ENCODE measurements at places on chromosomes 7 and 10. TPM values are rescaled to one million over a fixed set of nuclear protein-coding genes. Genes with fewer than 3 reads are reported as not detected.

WDR11 gene
- 33.4 TPM for total RNA-seq

RNLS gene
- 8.1 TPM for total RNA-seq

DNA sequence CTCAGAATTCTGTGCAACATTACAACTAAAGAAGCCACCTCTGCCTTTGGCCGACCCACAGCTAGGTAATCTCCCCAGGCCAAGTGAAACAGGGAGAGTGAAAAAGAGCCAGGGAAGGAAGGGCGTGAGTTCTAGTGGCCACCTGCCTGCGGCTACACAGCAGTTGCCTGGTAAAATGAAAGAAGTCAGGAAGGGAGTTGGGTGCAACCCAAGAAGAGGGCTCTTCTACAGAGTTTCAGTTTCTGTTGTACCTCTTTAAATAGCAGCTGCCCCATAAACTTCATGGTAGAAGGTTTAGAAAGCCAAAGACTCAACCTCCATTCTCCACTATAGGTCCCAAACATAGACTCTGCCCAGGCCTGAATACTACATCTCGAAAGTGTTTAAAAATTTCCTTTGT, 76.2 kb upstream of the TMEM168 start:
- H3K27ac ChIP-seq, result no peak overlapping the region
- DNase-seq, result no peak
- no peak overlapping the region for H3K4me3 ChIP-seq
- H3K36me3 ChIP-seq, result no peaks in the 10 kb centered on the region

GRCh38 chr7:152050547-152050971, 25.1 kb downstream of the GALNT11 start:
- H3K4me1 ChIP-seq, result peaks cover 41% of the 10 kb centered on the region
- H3K27ac ChIP-seq, result peak overlapping the region; percentile 24
- no peaks in the 10 kb centered on the region for H3K27me3 ChIP-seq

DNA sequence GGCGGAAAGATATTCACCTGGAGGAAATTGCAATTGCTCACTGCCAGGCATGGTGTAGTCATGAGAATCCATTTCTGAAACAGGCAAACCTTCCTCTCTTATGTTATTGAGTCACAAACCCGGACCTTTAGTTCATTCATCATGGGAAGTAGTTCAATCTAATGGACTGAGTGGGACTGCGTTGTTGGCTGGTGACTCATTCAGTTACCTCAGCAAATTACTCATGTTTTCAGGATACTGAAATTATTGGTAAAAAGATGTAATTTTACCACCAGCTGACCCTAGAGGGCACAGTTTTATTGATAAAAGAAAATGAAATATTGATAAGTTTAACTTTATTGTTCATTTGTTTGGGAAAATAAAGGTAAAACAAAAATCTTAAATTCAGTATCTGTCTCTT, 1194.4 kb upstream of the SORCS1 start:
- no peak overlapping the region for H3K4me3 ChIP-seq
- no peak overlapping the region for H3K27ac ChIP-seq
- no peaks in the 10 kb centered on the region for H3K4me1 ChIP-seq
- DNase-seq, result peak; percentile 47
- no peaks in the 10 kb centered on the region for H3K27me3 ChIP-seq
- H3K36me3 ChIP-seq, result no peaks in the 10 kb centered on the region

DNA sequence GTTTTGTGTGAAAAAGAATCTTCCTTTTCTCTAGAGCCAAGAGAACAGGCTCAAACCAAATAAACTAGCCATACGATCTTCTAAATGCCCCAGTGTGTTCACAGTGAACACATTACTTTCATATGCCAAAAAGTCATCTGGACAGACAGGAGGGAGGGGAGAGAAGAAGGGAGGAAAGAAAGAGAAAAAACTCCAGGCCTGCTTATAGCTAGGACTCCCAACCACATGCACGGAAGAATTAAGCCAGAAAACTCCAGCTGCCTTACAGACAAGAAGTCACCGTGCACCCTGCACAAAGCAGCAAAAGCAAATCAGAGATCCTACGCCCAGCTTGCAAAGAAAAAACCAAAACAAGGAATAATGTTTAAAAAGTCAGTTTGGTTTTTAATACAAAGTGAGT, 34.3 kb downstream of the SNX8 start:
- H3K27me3 ChIP-seq, result no peaks in the 10 kb centered on the region
- H3K4me3 ChIP-seq, result no peak overlapping the region
- H3K4me1 ChIP-seq, result no peaks in the 10 kb centered on the region

GRCh38 chr7:155843426-155844018, 31.3 kb upstream of the SHH start:
- H3K27ac ChIP-seq, result no peak overlapping the region
- DNase-seq, result no peak
- H3K27me3 ChIP-seq, result peaks cover 62% of the 10 kb centered on the region
- no peaks in the 10 kb centered on the region for H3K4me1 ChIP-seq

INHBA gene
- 1.7 TPM for total RNA-seq

- no peak for DNase-seq
- H3K4me3 ChIP-seq, result no peak overlapping the region
- H3K4me1 ChIP-seq, result no peaks in the 10 kb centered on the region
- no peaks in the 10 kb centered on the region for H3K36me3 ChIP-seq
- H3K27ac ChIP-seq, result no peak overlapping the region
Measured at GRCh38 chr10:21776883-21777282, 226.6 kb downstream of the DNAJC1 start.

DNA sequence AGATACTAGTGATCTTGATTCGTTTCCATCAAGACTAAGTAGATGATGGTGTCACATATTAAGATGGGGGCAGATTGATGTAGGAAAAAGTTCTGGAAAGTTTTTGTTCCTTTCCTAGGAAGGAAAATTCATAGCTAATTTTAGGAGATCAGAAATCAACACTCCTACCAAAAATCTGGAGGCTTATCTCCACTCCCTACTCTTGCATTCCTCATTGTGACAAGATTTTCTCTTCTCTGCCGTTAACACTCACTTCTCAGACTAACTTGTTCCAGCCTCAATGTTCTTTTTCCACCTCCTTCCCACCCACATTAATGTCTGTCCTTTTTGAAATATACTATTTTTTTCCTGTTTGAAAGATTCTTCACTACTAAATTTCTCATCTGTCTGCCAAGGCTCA, 851.9 kb upstream of the GHITM start:
- no peak for DNase-seq
- H3K27ac ChIP-seq, result no peak overlapping the region
- no peaks in the 10 kb centered on the region for H3K27me3 ChIP-seq
- H3K4me3 ChIP-seq, result no peak overlapping the region
- H3K4me1 ChIP-seq, result no peaks in the 10 kb centered on the region

Data from A673 (cell line).